Renal pelvis (tissue), 12 donors: ENCODE measurements at places on chromosomes 11 and 22. TPM values are rescaled to one million over a fixed set of nuclear protein-coding genes. Genes with fewer than 3 reads are reported as not detected.
A peak's percentile ranks its signal among the peaks of the same experiment; 100 is the strongest.

DNA sequence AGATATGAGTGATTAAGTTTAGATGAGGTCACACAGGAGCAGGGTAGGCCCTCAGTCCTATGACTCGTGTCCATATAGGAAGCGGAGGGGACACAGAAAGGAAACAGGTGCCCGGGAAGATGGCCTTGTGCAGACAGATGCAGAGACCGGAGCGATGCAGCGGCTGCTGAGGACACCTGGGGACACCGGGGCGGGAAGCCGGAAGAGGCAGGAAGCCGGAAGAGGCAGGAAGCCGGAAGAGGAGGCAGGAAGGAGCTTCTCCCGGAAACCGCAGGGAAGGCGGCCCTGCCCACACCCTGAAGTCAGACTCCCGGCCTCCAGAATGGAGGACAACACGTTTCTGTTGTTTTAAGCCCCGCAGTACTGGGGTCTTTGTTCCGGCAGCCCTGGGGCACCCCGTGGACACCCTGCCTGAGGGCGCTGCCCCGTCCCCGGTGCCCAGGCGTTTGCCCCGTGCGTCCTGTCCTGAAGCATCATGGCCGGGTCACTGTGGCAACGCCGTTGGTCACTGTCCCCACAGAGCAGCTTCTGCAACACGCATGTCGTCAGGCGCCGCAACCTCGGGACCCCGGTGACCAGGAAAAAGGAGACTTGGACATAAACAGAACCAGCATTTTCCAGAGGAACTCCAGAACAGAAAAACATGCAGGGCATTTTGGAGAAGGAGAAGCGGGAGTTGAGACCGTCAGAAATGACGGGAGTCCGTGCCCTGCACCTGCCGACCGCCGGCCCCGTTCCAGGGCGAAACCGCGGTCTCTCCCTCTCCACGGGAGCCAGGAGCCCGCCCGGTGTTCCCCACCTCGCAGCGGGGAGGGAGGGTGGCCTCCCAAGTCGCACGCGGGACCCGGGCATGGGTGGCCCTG, 103.4 kb downstream of the BRD1 start:
- DNase-seq, result no peak

DNA sequence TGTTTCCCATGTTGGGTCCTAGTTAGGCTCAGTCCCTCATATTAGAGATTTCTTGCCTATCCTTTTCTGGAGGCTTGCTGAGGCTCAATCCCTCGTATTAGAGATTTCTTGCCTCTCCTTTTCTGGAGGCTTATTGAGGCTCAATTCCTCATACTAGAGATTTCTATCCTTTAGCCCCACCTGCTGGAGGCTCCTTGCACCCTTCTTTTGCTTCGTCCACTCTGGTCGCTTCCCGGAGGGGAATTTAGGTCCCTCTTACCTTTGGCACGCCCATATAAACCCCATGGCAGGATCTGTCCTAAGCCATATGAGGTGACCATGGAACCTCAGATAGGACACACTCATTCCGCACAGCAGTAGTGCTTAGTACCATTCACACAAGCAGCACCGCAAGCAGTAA, 15.9 kb downstream of the CYP2D6 start:
- DNase-seq, result no peak

DNA sequence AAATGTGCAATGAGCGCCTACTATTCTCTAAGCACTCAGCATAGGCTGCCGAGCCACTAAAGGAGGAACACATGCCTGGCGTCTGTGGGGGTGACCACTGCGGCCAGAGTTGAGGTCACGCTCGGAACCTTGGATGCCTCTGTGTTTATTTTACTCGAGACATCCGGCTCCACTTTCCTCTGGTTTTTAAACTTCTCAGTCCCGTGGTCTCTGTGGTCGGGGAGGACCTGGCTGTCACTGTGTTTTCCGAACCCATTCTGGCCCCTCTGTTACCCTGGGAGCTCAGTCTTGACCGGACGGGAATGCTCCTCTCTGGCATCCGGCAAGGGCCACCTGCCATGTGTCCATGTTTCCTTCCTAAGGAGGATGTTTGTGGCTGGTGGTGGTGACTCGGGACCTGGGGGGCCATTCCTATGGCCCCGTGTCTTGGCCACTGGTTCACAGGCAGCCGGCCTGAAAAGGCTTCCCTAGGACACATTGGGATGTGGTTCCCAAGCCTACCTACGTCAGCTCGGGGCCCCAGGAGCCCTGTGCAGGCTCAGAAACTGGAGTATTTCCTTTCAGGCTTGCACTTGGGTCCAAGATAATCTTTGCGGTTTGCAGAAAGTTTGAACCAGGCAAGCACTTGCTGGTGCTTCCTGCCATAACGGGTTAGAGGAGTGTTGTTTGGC, 46.7 kb upstream of the PARVG start:
- DNase-seq, result no peak

- DNase-seq, result no peak
Observed at GRCh38 chr11:122697636-122698167, 42.2 kb downstream of the UBASH3B start.

DNA sequence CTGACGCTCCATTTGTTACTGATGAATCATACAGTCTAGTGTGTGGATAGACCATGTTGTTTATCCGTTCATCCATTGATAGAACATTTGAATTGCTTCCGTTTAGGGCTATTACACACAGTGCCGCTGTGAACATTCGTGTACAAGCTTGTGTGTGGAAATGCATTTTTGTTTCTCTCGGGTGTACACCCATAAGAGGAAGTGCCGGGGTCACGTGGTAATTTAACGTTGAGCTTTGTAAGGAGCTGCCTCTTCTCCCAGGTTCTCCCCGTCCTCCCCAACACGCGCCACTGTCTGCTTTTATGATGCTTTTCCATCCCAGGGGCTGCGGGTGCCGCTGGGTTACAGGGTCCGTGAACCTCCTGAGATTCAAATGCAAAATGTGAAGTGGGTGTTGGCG, 142.3 kb downstream of the IGLL1 start:
- DNase-seq, result no peak

GRCh38 chr11:83335446-83336070, 49.4 kb upstream of the CCDC90B start:
- no peak for DNase-seq

GRCh38 chr11:102793677-102794290, 4.2 kb downstream of the MMP1 start:
- DNase-seq, result no peak

- peak; percentile 42 for DNase-seq
Observed at GRCh38 chr11:10305964-10306918, 1.4 kb downstream of the ADM start.

DNA sequence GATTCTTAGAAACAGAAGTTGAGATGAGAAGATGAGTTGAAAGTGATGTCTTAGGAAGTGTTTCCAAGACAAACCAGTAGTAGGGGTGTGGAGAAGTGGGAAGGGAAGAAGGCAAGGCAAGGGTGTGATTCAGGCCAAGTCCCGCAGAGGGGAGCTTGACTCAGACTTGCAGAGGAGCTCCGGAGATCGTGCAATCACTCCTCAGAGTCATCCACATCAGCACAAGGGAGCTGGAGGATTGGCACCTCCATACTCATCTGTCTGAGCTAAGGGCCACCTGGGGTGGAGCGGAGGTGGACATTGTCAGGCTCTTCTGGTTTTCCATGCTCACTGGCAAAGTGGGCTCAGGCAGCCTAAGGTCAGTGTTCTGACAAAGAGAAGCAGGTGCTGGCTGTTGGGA, 44.4 kb downstream of the CHRDL2 start:
- no peak for DNase-seq

DNA sequence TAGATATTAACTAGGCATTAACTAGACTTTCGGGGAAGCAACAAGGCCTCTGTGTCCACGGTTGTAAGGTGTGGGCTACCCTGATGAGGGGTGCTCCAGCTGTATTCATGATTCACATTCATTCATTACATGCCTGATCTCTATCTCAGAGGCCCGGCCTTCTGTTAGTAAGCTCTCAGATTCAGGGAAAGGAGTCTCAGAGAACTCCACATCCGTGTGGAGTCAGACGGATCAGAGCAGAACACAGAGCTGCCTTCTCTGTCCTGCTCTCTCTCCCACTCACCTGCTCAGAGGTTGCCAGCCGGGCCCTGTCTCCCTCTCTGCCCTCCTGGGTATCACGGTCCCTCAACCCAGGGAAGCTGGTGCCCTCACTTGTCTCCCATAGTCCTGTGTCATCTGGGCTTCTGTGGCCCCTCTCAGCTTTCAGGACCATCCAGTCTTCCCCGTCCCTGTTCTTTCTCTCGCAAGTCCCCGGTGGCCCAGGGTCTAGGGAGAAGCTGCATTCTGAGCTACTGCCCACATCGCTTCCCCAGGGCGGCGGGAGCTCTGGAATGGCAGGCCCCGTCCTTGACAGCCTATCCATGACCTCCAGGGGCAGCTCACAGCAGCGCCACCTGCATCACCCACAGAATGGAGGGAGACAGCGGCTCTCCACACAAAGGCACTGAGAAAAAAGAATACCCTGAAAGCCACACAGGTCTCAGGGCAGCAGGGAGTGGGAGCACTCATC, 4.3 kb downstream of the TP53AIP1 start:
- no peak for DNase-seq

GRCh38 chr11:126465573-126466188, 110.2 kb downstream of the ST3GAL4 start:
- no peak for DNase-seq

DNA sequence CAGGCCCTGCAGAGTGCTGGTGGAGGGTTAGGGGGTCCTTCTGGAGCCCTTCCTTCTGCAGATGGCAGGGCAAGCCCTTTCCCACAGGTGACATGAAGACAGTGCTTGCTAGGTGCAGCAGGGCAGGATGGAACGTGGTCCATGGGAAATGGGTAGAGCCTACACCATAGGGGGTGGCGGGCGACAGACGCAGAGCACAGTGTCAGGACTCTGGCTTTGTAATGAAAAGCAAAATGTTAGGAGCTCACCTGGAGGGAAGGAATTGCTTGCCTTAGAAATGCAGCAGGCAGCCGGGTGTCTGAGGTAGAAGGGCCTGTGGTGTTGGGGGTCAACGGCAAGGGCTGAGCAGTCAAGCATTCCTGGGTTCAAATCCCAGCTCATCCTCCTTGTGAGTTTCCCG, 54.9 kb downstream of the ARHGAP8 start:
- no peak for DNase-seq

GRCh38 chr11:11010624-11011127, 152.8 kb upstream of the ZBED5 start:
- no peak for DNase-seq

GRCh38 chr11:477052-477715, 27.1 kb downstream of the PTDSS2 start:
- peak; percentile 62 for DNase-seq

DNA sequence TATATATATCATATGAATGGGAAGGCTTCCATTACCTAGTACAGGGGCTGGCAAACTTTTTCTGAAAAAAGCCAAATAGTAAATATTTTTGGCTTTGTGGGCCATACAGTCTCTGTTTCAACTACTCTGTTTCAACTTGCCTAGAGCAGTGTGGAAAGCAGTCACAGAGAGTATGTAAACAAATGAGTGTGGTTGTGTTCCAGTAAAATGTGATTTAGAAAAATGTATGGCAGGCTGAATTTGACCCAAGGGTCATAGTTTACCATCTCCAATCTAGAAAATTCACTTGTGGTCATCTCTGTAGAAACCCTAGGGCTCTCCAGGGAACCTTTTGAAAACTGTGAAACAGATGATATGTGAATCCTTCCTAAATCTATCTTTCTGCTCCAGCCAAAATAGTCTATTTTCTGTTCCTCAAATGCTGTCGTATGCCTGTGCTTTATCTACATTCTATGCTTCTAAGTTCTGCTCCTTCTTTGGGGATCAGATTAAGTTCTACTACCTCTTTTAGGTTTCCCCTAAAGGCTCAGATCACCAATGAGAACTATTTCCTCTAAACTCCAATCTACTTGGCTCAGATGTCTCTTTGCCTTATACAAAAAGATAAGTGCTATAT, 356.2 kb downstream of the METTL15 start:
- no peak for DNase-seq

DNA sequence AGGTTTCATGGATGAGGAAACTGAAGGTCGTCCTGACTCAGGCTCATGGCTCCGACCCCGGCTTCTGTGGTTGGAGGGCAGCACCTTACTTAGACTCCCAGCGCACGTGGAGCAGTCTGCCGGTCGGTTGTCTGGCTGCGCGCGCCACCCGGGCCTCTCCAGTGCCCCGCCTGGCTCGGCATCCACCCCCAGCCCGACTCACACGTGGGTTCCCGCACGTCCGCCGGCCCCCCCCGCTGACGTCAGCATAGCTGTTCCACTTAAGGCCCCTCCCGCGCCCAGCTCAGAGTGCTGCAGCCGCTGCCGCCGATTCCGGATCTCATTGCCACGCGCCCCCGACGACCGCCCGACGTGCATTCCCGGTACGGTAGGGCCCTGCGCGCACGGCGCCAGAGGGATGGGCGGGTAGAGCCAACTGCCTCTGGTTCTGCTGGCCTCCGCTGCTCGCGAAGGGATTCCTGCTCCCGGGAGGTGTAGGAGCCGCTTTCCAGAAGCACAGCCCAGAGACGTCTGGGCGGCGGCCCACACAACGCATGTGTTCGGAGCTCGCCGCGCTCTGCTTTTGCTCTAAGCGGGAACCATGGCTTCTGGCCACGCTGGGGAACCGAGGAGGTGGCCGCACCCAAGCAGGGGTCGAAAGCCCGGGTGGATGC, at the start of gene LDHA:
TSS of gene LDHA (plus strand) at position 289 of the 653 bp plus-strand sequence. CDS start 2,280 bp downstream, outside the sequence.
- DNase-seq, result peak; percentile 89

GRCh38 chr11:60332846-60333245, 5.8 kb downstream of the MS4A6E start:
- no peak for DNase-seq

GRCh38 chr11:120839846-120840402, 184.0 kb upstream of the TBCEL start:
- DNase-seq, result no peak

DNA sequence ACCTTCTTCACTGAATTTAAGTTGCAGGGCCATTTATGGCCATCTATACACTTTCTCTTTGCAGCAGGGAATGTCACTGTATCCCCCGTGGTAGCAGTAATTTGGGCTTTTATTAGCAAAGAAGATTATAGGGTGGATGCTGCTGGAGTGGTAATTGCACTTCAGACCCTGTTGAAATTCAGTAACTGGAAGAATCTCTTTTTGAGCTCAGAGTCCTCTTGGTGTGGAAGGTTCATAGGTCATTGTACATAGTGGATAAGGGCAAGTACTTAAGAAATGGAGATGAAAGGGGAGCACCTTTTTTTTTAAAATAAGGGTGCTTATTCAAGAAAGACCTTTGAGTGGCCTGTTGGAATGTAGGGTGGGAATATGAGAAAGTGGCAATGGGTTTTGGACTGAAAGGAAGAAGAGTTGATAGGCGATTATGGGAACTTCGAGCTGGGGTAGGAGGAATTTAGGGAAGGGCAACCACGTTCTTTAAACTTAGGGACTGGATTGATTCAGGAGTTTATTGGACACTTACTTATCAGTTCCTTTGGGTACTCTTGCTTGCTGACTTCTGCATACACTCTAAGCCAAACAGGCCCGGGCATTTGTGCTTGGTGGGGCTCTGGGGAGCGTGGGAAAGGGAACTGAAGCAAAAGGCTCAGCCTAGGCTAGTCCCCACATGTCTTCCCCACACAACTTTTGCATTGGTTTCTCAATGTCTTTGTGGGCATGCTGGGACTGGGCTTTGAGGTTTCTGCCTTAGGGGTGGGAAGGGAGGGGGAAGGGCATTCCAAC, 26.5 kb downstream of the CTNND1 start:
- DNase-seq, result no peak

Gene SPDYC
- not detected for polyA plus RNA-seq

Gene SAMM50
- 63.0 TPM for polyA plus RNA-seq

Gene IRAG1
- polyA plus RNA-seq, result 13.4 TPM

Gene OVOL1
- polyA plus RNA-seq, result 17.3 TPM
